ENCODE measurements at places on chromosomes 13 and 19. TPM values are rescaled to one million over a fixed set of nuclear protein-coding genes. Genes with fewer than 3 reads are reported as not detected.

FCER2 gene
- 0.30 TPM for total RNA-seq

FGF21 gene
- total RNA-seq = not detected

PSG1 gene
- total RNA-seq = not detected

FFAR2 gene
- total RNA-seq = 0.27 TPM

TTYH1 gene
- total RNA-seq = 1.9 TPM

FUT6 gene
- not detected for total RNA-seq

ZNF486 gene
- 1.3 TPM for total RNA-seq

SCN1B gene
- 52.8 TPM for total RNA-seq

ETHE1 gene
- total RNA-seq = 14.6 TPM

SWSAP1 gene
- 1.1 TPM for total RNA-seq

DNA sequence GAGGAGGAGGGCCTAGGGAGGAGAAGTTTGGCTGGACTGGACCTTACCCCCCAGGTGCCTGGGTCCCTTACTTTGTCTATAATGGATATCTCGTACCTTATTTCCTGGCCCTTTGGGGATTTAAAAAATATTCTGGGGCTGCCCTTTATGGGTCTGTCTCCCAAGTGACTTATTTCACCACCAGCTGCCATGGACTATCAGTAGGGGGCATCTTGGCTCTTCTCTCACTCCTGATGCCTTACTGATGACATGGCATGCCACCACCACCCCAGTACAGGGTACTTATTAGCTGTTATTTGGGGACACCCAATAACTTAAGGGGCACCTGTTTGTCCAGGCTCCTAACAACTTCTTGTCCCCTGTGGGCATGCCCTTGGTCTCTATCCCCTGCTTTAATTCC is 38.0 kb downstream of the NFIX start:
- no peak for DNase-seq

DNA sequence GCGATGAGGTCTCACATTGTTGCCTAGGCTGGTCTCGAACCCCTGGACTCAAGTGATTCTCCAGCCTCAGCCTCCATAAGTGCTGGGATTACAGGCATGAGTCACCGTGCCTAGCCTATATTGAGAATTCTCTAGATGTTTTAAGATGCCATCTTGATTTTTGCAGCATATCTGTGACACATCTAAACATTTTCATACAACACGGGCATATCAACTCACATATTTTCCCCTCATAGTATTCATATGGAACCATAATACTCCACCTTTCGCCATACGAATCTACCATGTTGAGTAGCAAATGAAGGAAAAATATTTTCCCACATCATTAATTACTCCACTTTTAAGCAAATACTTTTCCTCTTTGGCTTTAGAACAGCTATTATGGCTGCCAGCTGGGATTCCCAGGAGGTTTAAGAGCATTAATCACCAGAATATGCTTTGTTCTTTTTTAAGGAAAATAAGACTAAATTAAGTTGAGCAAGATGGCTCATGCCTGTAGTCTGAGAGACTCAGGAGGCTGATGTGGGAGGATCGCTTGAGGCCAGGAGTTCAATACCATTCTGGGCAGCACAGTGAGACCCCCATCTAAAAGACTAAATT is 56.9 kb upstream of the GTF2F2 start:
- DNase-seq = no peak

DNA sequence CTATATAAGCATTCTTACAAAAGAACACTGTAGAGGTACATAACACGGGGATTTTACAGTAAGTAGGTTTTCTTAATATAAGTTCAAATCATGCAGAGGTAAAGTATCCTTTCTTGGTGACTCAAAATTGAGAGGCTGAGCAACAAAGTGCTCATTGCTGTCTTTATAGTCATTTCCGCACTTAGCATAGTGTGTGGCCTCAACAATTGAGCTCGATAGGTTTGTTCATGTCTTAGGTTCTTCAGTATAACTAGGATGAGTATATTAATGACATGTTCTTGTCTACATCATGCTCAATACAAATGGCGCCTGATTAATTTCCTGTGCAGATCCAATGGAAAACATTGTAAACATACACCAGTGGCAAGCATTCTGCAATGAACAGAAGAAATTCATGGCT is 1.4 kb downstream of the WDFY2 start:
- no peak for DNase-seq

DNA sequence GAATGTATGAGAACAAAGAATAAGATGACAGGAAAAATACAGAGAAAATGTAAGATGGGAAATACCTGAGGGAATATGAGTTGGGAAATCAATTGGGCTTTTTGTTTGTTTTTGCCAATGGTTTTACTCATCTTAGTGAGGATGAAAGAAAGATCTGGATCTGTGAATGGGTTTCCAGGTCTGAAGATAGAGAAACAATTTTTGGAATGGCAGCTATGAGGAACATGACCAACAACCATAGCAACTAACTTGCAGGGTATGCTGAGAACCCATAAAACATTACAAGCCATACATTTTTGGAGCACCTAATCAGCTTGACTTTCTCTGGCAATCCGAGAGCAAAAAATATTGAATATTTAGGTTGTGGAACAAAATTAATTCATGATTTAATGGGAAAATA is 290.0 kb downstream of the KCTD12 start:
- no peak for DNase-seq

DNA sequence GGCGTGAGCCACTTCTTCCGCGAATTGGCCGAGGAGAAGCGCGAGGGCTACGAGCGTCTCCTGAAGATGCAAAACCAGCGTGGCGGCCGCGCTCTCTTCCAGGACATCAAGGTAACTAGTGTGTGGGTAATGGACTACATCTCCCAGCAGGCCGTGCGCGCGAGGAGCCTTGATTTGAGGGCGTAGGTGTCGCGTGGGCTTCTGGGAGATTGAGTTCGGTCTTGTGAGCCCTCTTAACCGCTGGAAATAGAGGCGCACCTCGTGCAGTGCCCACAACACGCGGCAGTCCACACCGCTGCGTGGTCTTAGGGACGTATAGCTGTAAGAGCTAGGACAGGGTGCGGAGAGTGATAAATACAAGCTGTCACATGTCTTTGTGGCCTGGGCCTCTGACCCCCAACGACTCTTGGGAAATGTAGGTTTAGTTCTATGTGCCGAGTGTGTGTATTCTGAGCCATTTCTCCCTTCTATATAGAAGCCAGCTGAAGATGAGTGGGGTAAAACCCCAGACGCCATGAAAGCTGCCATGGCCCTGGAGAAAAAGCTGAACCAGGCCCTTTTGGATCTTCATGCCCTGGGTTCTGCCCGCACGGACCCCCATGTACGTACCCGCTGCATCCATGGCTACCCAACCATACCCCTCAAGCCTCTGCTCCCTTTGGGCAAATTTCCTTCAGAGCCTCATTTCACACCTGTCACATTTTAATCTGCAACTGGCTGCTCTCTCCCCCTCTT is 864 bp downstream of the FTL start:
- DNase-seq = peak; percentile 89

DNA sequence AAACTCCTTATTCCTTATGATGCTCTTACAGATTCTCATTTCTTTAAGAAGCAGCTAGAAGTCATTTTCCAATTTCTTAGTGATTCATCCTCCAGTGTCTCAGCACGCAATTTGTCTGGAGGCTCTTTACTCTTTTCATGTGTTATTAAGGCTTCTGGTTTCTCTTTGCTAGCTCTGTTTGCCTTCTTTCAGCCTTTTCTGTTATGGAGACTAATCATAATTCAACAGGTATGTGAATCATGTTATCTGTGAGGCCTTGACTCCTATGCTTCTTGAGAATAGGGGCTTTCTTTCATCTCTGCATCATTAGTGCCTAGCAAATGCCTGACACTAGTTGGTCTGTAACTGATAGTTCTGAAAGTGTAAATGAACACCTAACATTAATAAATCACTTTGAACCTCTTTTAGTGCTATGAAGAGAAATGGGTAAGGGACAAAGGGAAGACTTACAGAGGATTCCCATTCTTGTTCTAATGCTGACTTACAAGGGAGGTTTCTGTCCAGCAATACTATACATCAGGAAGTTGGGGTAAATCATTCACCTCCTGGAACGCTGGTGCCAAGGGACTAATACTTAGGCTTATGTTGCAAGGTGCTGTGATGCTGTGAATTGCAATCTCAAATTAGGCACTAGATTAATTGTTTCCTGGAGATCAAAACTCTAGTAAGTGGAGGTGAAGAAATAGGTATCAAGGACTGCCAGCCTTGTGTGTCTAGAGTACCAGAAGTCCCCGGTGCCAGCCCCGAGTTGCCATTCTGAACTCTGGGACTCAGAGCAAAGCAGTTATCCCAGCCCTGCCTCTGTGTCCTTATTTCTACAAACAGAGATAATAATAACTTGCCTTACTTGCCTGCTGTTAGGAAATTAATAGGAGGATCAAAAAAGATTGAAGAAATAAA is 265.6 kb downstream of the DCLK1 start:
- no peak for DNase-seq

DNA sequence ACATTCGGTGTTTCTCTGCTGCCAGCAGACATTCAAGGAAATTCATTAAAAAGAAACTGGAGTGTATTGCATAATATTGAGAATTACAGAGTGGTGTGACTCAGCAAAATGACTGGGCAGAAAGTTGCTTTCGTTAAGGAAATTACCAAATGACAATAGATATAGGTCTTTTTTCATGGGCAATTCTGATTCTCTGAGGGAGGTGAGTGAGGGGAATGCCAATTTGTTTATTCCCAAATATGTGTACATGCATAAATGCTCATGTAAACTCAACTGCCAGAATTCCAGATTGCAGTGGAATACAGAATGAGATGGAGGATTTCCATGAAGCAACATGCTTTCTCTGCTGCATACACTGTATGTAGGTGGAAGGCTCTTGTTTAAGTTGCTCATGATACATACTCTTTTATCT is 1730.1 kb downstream of the SLITRK5 start:
- DNase-seq = no peak

GRCh38 chr13:113365971-113366588 is 2.1 kb upstream of the GRTP1 start:
- DNase-seq = no peak

- DNase-seq = no peak
These were observed 8.1 kb downstream of the PAK4 start for GRCh38 chr19:39133431-39134270.

GRCh38 chr19:18771328-18772242 is 19.5 kb downstream of the COMP start:
- DNase-seq = no peak

- DNase-seq = no peak
These were observed 140.2 kb downstream of the SOX1 start for GRCh38 chr13:112207129-112207528.

DNA sequence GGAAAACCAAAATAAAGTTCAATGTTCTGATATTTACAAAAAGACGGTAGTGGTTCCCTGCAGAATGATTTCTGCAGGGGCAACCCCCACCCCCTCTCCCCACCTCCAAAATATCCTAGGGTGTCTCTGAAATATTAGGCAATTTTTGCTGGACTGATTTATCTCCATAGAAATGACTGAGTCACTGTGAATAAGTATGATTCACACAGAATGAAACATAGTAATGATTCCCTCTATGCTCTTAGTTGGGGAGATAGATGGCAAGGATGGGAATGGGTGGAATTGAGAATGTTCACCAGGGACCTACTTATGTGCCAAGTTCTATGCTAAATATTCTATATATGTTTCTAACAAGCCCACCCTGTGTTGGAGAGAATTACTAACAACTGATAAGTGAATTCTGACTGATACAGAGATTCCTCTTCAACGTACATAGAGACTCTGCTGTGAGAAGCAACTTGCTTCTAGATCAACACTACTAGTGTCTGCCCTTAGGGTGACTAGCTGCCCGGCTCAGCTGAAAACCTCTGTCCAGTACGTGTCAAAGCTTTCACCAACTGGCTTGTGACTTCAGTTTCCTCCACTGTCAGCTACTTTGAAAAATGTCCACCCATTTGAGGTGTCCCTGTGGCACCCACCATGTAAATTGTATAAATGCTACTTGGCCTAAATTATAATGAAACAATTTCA is 38.4 kb upstream of the RAP2A start:
- DNase-seq = no peak

DNA sequence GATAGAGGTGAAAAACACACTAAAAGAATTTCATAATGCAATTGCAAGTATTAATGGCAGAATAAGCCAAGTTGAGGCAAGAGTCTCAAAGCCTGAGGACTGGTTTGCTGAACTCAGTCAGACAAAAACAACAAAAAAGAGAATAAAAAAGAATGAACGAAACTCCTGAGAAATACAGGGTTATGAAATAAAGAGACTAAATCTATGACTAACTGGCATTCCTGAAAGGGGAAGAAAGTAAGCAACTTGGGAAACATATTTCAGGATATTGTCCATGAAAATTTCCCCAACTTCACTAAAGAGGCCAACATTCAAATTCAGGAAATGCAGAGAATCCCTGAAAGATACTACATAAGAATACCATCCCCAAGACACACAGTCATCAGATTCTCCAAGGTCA is 47.8 kb downstream of the UBL3 start:
- DNase-seq = no peak

GRCh38 chr19:39474139-39474620 is 6.5 kb upstream of the TIMM50 start:
- peak; percentile 58 for DNase-seq
